ENCODE measurements at places on chromosomes 7 and 10.

GRCh38 chr10:9193120-9193519 is 1138.6 kb downstream of the GATA3 start:
- DNase-seq: no peak

- no peak for DNase-seq
Measured at GRCh38 chr10:77552252-77552651, 85.4 kb downstream of the KCNMA1 start.

- no peak for DNase-seq
Measured at GRCh38 chr7:6258440-6259182, 13.8 kb downstream of the CYTH3 start.

DNA sequence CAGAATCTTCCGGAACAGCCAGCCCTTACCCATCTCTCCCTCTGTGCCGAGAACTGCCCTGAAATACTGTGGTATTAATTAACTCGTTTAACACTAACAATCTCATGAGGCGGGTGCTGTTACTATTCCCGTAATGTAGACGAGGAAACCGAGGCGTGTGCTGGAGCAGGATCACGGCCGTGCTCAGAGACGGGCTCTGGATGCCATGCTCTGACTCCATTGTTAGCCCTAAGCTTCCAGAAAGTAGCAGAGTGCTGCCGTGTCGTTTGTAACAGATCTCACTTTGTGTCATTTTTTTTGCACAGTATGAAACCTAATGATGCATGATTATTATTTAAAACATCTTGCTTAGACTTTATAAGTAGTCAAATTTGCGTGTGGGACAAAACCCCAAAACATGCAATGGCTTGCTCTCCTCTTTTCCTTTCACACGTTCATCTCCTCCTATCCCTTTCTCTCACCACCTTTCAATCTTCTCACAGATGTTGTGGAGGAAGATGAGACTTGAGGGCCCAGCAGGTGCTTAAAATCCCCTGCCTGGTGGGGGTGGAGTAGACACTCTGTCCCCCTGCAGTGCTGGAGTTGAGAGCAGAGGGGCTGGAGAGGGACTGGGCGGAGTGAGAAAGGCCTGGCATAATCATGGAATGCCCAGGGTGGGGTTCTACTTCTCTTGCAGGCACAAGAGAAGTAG is 482 bp upstream of the ACTR3C start:
- no peak for DNase-seq

- no peak for DNase-seq
Measured at GRCh38 chr7:75916259-75916658, 1.3 kb downstream of the POR start.

DNA sequence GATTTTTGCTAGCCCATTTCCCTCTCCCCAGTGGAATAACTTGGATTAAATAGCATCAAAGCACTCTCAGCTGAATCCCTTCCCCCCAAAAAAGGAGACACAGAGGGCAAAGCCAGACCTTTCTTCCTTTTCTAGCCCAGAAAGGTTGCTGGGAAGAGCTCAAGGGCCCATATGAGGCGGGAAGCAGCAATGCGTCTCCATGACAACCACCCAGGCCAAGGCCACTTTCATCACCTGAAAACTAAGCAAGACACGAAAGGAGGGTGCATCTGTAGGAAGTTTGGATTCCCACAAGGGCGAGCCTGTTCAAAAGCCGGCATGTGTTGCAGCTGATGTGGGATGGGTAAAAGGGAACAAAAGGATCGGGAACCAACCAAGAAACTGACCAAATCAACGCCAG is 229.1 kb downstream of the PLXNA4 start:
- no peak for DNase-seq

GRCh38 chr10:100923580-100923979 is 10.8 kb downstream of the SLF2 start:
- DNase-seq: no peak

- no peak for DNase-seq
Measured at GRCh38 chr10:62492870-62493180, 118.7 kb downstream of the ZNF365 start.

DNA sequence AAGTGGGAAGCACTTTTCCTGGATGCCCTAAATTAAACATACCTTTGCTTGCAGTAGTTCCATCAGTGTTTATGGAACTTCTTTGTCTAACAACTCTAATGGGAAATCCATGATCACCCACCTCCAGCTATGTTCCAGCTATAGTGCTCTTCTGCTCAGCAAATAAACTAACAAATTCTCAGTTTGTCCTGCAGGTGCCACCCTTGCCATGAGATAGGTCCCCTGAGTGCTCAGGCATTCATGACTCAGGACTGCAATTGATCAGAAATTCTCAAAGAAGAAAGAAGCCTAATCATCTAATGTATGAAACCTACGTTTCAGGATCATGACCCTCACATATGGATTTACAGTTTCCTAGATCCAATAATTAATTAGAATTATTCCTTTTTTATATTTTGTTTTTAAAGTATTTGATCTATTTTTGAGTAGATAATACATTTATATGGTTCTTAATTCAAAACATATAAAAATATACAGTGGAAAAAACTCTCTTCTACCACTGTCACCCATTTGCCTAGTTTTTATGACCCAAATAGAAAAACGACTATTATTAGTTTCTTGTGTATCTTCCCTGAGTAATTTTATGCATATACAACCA is 48.7 kb upstream of the DYNC1I1 start:
- no peak for DNase-seq

DNA sequence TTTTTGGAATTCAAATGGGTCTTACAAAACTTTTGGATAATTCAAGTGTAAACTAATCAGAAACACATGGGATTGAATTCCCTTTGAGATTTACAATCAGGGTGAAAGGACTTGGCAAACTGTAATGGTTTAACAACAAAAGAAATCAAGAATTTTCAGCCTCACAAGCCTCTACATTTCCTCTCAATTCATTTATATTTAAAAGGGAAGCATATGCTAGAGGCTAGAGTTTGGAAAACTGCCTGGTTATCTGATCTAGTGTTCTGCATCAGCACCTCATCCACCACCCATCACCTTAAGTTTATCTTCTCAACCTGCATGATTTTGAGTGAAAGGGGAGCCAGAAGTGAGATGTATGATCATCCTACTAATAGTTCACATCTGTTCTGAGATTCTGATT is 120.7 kb downstream of the TES start:
- DNase-seq: no peak

GRCh38 chr7:35900651-35901050 is 99.8 kb downstream of the SEPTIN7 start:
- DNase-seq: no peak

- DNase-seq: no peak
Measured at GRCh38 chr7:8249121-8249520, 12.8 kb downstream of the ICA1 start.

GRCh38 chr7:153034791-153035190 is 275.2 kb downstream of the ACTR3B start:
- DNase-seq: no peak

DNA sequence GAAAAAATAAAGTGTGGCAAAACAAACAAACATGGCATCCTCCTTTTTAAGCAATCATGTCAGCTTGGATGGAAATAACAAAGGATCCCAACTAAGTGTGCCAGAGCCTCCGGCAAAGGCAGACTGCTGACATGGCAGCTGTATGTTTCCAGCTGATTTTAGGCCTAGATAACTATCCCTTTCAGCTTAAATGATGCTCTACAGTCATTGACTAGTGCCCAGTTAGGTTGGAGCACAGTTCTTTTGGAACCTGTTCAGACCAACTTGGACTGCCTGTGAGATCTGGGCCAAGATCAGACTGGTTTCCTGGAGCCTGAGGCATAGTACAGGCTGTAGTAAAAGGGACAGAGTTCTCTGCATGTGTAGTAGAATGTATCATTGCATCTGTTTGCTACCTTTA is 128.7 kb downstream of the DYNC1I1 start:
- no peak for DNase-seq

- DNase-seq: no peak
Measured at GRCh38 chr7:24902276-24902675, 77.7 kb downstream of the OSBPL3 start.
